ENCODE measurements at places on chromosomes 5 and 9.

DNA sequence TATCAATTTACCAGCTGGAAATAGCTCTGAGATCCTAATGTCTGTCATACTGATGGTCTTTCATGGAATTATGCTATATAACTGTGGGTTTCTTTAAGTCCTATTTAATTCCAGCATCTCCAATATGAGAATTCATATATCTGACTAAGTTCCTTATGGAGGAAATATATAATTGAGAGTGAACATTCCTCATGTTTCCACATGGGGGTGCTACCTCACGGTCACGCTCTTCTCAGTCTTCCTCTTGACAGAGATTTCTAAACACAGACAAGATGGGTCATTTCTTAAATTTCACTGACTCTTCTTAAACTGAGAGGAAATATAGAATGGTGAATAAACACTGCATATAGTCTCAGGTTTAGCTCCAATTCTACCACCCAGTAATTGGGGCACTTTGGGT lies 212.1 kb downstream of the SLF1 start:
- DNase-seq = no peak

DNA sequence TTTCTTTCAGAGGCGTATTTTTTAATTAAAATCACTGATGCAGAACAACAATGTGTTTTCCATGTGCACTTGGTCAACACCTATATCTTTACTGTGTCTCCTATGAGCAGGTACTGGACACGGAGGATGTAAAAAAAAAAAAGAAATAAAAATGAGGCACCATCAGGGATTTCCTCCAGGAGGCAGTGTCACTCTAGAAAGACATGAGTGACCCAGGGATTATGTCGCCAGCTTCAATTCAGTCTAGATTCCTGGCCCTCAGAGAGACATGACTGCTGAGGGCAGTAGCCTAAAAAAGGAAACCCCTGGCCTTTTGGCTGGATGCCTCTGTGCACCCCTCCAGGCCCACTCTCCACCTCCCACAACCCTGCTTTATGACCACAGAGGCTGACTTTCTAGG lies 18.3 kb upstream of the IL33 start:
- DNase-seq = no peak

DNA sequence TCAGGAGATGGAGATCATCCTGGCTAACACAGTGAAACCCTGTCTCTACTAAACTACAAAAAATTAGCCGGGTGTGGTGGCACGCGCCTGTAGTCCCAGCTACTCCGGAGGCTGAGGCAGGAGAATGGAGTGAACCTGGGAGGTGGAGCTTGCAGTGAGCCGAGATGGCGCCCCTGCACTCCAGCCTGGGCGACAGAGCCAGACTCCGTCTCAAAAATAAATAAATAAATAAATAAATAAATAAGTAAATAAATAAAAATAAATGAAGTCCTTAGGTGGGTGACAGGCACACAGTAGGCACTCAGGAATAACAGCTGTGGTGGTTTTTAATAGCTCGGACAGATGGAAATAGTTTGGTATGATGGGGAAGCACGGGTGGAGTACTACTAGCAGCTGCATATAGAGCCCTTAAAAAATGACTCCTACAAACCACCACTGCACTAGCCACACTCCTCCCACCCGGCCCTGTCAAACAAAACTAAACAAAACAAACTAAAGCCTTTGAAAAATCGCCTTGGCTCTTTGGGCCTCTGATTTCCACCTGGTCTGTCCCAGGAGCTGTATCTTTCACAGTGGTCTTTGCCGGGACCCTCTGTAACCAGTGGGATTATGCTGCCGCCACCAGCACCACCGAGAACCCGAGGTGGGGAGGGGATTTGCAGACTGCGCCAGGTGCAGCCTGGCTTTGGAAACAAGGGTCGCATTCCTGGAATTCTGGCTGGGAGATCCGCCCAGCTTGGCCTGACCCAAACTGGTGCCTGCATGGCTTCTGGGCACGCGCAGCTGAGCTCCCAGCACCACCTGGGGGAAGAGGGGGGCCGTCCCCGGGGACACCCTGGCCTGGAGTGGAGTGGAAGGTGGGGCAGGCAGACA lies 5.1 kb upstream of the WDR5 start:
- no peak for DNase-seq

DNA sequence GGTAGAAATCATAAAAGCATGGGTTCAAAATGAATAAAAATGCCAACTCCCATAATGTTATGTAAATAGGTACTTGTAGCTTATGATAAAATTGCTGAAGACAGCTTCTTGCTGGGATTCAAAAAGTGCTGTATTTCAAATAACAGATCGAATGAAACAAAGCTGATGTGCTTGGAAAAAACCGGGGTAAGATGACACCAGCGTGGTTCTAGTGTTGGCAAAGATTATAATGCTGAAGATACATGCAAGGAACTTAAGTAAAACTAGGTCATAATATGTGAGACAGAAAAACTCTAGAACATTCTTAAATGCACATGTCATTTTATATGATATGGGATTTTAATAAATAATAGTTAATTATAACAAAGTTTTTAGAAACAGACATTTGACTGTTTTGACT lies 44.4 kb upstream of the APC start:
- DNase-seq = no peak

GRCh38 chr9:131511416-131511815 lies 8.7 kb downstream of the POMT1 start:
- DNase-seq = no peak

DNA sequence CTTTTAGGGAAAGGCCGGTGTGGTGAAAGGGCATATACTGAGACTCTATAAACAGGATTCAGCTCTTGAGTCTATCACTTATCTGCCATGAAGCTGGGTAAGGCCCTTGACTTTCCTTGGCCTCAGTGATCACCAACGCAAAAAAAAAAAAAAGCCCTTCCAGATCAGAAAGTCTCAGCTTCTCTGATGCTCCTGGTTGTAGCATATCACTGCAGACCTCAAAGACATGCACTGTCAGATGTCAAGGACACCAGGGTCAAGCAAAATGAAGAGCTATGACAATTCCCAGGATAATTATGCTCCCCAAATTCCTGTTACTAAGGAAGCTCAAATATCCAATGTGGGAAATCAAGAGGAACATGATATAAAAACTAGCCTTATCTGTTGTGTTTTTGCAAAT lies 68.3 kb upstream of the IFNE start:
- DNase-seq = no peak

DNA sequence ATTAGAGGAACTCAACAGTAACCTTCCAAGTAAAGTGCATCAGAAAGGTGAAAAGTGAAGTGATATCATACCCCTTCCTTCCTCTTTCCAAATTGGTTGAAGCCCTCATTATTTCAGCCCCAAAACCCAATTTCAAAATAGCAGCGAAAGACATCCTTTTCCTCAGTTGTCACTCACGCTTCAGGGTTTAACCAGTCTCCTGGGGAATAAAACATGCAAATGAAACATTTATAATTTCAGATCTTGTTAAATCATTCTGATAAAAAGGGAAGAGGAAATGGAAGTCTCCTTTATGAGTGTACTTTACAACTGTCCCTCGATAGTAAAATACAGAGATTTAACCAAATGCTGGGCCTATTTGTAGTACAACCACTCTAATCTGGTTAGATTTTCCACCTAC lies 22.5 kb downstream of the TRPM6 start:
- DNase-seq = no peak

Measured in skeletal muscle cell (primary cell).